ENCODE measurements at places on chromosomes 1 and 21.

GRCh38 chr1:246647113-246647512 is 77.1 kb upstream of the SCCPDH start:
- DNase-seq: no peak

GRCh38 chr1:203461717-203462116 is 13.9 kb upstream of the PRELP start:
- DNase-seq: no peak

GRCh38 chr1:17405898-17406759 is 33.3 kb downstream of the RCC2 start:
- peak; percentile 38 for DNase-seq

DNA sequence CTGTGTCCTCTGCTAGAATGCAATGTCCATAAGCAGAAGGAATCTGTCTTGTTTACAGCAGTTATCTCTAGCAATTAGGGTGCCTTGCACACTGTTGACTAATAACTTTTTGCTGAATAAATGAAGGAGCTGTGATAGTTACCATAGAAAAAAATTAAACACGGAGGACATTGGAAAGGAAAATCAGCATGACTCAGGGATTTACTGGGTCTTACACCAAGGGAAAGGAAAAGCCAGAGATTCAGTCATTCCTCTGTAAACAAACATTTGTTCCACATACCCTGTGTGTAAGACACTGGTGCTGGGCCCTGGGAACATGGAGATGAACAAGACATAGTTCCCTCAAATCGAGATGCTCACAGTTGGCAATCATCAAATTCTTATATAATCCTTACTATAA is 183.3 kb downstream of the PTGER3 start:
- DNase-seq: no peak

DNA sequence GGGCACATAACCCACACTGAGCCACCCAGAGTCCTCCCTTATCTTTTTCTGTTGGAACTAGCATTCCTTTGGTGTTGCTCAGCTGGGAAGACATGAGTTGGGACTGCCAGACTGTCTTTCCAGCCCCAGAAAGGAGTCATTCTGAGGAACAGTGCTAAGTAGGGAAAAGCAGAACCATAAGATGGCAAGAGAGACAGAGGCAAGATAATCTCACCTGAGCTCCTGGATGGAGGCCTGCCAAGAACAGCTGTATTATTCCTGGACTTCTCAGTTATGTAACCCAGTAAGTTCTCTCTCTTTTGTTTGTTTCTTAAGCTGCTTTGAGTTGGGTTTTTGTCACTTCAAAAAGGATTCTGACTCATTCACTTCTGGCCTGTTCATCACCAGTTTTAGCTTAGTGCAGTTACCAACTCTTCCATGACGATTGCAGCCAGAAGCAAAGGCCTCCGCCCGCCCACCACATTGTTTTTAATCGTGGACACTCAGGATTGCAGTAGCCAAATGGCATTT is 134.4 kb downstream of the OMA1 start:
- DNase-seq: no peak

- no peak for DNase-seq
These were observed 132.6 kb downstream of the IER5 start for GRCh38 chr1:181221078-181221477.

- DNase-seq: no peak
These were observed 41.3 kb downstream of the ZBTB18 start for GRCh38 chr1:244092293-244092963.

Data from activated CD4-positive, CD25-positive, alpha-beta regulatory T cell treated with anti-CD3 and anti-CD28 coated beads, Interleukin-2, amount 50 U/mL, for 72 hours (primary cell).